Activated CD8-positive, alpha-beta memory T cell treated with anti-CD3 and anti-CD28 coated beads, Interleukin-2, amount 10 ng/mL, durations not matched to agents 7 days and 5 days (primary cell): ENCODE measurements at places on chromosomes 1 and 21. TPM values are rescaled to one million over a fixed set of nuclear protein-coding genes. Genes with fewer than 3 reads are reported as not detected.

Gene HUNK
- 0.28 TPM for total RNA-seq

Gene CELA3B
- total RNA-seq, result not detected

Gene MPL
- total RNA-seq, result not detected

DNA sequence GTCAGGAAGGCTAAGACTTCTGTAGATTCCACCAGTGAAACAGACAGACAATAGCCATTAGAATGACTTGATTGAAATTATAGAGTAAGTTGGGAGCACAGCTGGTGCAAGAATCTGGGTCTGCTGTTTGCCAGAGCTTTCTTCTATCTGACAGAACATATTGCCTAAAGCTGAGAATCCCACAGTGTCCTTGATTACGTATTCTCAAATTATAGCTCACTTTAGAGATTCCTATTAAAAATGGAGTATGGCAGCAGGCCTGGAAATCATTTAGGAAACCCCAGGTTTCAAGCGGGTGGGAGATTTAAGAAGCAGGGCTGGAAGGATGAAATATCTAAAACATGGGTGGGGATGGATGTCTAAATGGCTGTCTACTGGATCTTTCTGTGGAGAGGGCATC lies 639.7 kb upstream of the CXADR start:
- H3K27ac ChIP-seq, result no peak overlapping the region
- H3K27me3 ChIP-seq, result no peaks in the 10 kb centered on the region
- H3K36me3 ChIP-seq, result no peaks in the 10 kb centered on the region
- H3K4me1 ChIP-seq, result no peaks in the 10 kb centered on the region
- DNase-seq, result no peak

- no peak overlapping the region for H3K4me3 ChIP-seq
- no peak overlapping the region for H3K27ac ChIP-seq
Measured at GRCh38 chr1:225347123-225347683, 80.6 kb downstream of the LBR start.

- peaks cover under 1% of the 10 kb centered on the region for H3K27me3 ChIP-seq
- no peak overlapping the region for H3K4me3 ChIP-seq
- H3K36me3 ChIP-seq, result no peaks in the 10 kb centered on the region
- DNase-seq, result no peak
- H3K27ac ChIP-seq, result no peak overlapping the region
Measured at GRCh38 chr1:222071387-222071786, 329.5 kb upstream of the DUSP10 start.

GRCh38 chr1:171743081-171743870 lies 1.4 kb upstream of the VAMP4 start:
- H3K36me3 ChIP-seq, result peaks cover 8% of the 10 kb centered on the region
- no peak for DNase-seq
- peak overlapping the region; percentile 98 for H3K27ac ChIP-seq

DNA sequence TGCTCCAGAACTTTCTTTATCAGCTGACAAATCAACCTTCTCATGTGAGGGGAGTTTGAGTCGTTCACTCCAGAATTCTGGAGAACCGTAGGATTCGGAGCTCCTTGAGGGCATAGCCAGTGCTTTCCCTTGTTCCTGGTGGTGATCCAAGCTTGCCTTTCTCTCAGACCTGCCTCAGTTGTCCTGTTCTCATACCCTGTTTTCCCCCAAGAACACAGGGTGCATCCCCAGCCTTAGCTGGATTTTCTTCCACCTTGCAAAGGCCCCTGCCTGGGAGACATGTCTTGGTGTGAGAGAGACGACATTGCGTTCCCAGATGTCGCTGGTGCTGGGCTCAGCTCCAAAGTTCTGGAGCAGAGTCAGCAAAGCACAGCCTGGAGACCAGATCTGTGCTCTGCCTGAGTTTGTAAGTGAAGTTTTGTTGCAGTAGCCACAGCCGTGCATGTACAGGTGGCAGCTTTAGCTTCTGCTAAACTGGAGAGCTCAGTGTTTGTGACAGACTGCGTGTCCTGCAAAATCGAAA lies 40.0 kb downstream of the ABCG1 start:
- H3K4me3 ChIP-seq, result no peak overlapping the region
- no peaks in the 10 kb centered on the region for H3K36me3 ChIP-seq
- no peak for DNase-seq
- peaks cover 3% of the 10 kb centered on the region for H3K4me1 ChIP-seq
- no peak overlapping the region for H3K27ac ChIP-seq
- H3K27me3 ChIP-seq, result peaks cover 2% of the 10 kb centered on the region

- no peak for DNase-seq
- peaks cover 5% of the 10 kb centered on the region for H3K4me1 ChIP-seq
- H3K27ac ChIP-seq, result no peak overlapping the region
- H3K36me3 ChIP-seq, result peaks cover 4% of the 10 kb centered on the region
- H3K4me3 ChIP-seq, result no peak overlapping the region
Measured at GRCh38 chr1:236150311-236150955, 8.1 kb downstream of the GPR137B start.
